ENCODE measurements at places on chromosomes 16 and 17.

GRCh38 chr16:30750201-30750600 lies 2.0 kb downstream of the PHKG2 start:
- no peak for DNase-seq

- DNase-seq: no peak
Observed at GRCh38 chr17:80566054-80566400, 21.4 kb downstream of the RPTOR start.

GRCh38 chr16:54455030-54455725 lies 168.6 kb upstream of the IRX3 start:
- no peak for DNase-seq

- no peak for DNase-seq
Observed at GRCh38 chr17:54348234-54348633, 525.5 kb downstream of the KIF2B start.

GRCh38 chr16:30523768-30524574 lies 2.4 kb downstream of the ZNF768 start:
- DNase-seq: no peak

- no peak for DNase-seq
Observed at GRCh38 chr17:61997664-61998063, 67.4 kb downstream of the MED13 start.

- no peak for DNase-seq
Observed at GRCh38 chr16:23857881-23858269, 22.1 kb downstream of the PRKCB start.

GRCh38 chr17:61852857-61853256 lies 10.5 kb downstream of the BRIP1 start:
- no peak for DNase-seq

- DNase-seq: no peak
Observed at GRCh38 chr17:70184770-70185169, 15.4 kb downstream of the KCNJ2 start.

DNA sequence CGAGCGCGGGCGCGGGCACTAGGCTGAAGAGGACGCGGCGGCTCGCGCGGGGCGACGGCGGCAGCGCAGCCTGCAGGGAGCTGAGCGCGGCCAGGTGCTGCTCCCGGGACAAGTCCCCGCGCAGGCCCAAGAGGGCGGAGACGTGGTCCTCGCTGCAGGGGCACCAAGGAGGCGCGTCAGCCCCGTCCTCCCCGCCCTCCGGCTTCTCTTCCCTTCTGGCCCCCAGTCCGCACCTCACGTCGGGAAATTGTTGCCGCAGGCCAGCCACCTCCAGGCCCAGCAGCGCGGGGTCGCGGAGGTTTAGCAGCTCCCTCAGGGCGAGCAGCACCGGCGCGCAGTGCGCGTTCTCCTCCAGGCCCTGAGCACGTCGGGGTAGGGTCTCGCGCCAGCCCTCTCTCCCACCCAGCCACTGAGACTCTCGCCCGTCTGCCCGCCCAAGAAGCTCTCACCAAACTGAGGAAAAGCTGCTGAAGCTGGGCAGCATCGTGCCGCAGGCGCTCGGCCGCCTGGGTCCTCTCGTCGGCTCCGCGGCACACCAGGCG lies 761 bp upstream of the MATCAP1 start:
- no peak for DNase-seq

DNA sequence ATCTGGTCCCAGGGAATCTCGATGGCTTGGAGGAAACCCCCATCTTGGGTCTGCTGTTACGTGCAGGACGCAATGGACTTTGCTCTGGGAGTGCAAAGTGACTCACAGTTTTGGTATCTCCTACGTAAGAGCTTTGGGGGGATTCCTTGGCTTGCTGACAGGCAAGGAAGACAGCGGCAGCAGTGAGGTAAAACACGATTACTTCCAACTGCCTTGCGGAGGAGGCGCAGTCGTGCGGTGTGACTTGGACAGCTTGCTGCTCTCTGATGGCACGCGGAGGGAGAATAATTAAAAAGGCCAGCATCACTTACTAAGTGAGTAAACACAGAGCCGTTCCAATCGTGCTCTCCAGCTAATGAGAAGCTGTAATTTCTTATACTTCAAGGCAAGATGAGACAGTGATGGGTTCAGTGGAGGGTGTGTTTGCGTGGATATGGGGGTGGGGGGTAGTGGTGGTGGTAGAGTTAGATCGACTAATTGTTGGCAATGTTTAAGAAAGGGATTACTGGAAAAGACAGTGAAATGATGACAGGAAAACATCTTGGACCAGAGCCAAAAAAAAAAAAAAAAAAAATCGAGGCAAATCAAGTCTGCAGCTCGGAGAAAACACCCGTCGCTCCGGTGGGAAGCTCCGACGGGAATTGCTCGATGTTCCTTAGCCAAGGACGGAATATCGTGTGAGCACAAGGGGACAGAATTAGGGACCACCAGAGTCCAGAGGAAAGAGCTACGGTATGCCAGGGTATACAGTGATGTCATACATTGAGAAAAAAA lies 184.8 kb upstream of the ZFHX3 start:
- no peak for DNase-seq

DNA sequence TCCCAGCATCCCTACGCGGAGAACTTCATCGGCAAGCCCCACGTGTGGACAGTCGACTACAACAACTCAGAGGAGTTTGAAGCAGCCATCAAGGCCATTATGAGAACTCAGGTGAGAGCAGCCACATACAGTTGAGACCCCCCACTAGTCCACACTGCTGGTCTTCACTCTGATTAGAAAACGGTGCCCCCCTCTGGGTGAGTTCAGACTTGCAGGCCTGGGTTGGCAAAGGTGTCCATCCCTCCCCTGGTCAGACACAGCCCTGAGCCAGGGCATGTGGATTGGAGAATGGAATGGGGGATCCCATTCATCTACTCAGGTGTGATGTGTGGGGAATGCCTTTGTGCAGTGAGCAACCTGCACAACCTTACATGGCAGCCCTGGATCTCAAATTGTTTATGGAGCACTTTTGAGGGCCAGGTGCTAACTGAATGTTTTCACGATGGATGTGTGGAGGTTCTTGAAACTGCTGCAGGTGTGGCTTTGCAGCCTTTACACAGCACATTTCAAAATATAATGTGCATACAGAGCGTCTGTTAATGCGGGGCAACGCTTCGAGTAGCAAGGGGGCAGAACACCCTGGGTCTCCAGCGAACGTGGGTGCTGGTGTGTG lies 72.6 kb downstream of the MGAT5B start:
- no peak for DNase-seq

DNA sequence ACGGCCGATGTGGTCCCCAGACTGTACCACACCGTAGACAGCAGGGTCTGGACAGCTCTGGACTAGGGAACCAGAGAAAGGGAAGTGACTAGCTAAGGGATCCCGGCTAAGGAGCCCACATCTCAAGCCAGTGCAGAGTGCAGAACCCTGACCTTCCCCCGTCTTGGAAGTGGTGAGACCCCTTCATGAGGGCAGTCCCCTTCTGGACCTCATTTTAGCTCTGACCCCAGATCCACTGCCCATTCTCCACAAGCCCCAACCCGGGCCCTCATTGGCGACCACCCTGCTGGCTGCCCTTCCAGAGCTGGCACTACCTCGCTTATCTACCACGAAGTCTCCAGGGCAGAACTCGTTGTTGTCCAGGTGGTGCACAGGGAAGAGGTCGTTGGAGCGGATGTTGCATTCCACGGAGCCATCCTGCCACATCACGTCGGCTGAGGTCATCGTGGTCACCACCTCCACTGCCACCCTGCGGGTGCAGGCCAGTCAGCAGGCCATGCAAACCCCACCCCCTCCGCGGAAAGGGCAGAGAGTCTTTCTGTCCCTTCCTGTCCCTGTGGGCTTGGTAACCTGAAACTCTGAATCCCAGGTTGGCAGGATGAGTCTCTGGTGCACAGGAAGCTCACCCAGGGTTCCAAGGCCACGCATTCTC lies 14.2 kb downstream of the SPHK1 start:
- no peak for DNase-seq

GRCh38 chr17:82636626-82637598 lies 11.3 kb downstream of the WDR45B start:
- no peak for DNase-seq

DNA sequence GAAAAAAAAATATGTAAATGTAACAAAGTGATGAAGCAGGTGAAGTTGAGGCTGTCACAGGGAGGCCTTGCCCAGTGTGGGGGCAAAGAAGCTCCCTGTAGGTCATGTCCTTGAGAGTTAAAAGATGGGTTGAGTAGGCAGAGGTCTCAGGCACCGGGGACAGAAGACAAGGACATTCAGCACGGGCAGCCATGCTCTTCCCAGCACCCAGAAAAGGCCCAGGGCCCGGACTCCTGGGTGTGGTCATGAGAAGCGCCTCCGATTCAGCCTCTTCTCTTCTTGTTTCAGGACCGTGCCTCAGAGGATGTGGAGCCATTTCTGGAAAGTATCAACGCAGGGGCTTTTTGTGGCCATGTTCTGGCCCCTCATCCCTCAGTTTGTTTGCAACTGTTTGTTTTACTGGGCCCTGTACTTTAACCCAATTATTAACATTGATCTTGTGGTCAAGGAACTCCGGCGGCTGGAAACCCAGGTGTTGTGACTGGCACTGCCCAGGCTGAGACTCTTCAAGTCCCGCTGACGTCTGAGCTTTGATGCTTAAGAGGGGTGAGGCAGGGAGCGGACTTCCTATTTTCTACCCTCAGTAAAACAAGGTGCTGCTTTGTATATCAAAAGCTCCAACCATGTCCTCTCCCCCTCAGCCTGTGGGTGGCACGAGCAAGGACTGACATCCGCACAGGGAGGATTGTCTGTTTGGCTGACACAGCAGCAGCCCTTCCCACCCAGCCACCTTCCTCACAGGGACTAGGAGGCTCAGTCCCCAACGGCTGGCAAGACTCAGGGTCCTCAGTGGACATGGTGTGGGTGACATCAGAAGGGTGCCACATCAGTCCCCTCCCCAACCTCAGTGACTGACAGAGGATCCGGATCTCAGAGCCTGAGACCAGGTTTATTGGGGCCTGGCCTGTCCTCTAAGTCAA lies 26.5 kb downstream of the PLA2G10 start:
- DNase-seq: no peak

DNA sequence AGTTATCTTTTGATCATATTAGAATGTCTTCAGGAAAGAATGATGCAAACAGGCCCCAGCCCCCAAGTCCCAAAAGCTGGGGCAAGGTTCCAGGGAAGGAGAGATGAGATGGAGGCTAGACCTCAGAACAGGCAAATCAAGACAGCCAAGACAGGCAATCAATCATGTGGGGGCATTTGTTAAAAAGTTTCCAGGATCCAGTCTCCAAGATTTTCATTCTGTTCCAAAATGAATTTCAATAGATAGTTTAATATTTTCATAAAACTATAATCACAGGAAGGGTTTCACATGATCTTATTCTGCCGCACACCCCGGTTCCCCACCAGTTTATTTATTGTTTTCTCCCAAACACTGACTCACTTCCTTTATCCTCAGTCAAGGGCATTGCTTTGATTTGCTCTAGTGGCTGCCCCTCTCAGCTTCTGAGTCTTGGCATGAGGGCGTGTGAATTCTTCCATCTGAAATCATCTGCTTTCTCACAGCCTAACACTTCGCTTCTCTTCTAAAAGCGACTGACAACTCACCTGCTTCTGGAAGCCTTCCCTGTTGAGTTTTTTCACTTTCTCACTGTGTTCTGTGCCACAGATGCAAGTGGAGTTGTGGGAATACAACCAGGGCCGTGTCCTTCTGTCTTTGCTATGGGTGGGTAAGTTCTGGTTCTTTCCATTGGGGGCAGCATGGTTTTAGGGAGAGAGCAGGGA lies 12.2 kb upstream of the TERF2 start:
- DNase-seq: no peak

Measured in stimulated activated CD8-positive, alpha-beta memory T cell treated with anti-CD3 and anti-CD28 coated beads, Interleukin-4, amount 100 ng/mL, for 1 hour (primary cell).